ENCODE measurements at places on chromosomes 13 and 19.

DNA sequence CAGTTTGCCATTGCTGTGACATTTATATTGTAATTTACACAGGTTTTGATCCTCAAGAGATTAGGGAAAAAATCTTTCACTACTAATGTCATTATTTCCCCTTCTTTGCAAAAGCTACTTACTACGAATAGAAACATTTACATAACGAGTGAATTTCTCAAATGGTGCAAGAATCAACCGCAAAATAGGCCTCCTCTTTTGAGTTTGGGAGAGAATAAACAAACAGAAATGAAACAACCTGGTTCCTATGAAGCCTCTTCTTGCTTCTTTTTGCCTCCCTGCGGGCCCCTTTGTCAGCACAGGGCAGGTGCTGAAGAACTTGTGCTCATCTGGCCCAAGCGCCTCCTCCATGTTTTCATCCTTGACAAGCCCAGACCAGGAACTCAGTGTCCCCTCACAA is 10.1 kb upstream of the GJA3 start:
- DNase-seq: no peak

GRCh38 chr19:34244611-34245299 is 9.6 kb upstream of the GARRE1 start:
- DNase-seq: no peak

DNA sequence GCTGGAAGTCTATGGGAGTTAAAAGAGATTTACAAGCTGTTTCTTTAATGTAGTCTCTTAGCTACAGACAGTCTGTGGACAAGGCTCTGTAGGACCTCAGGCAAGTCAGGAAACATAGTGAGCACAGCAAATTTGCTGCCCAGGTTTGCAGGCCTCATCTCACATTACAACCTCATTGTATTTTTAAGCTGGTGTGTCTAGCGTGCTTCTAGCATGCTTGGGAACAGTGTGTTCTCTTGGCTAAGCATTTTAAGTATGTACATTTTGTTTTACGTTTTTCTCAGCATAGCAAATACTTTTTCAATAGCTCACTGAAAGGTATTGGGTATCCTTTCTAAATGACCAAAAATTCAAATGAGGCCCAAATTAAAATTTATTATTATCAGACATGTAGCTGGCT is 113.2 kb downstream of the STARD13 start:
- no peak for DNase-seq

- DNase-seq: peak; percentile 96
These were observed 1.4 kb upstream of the BCL3 start for GRCh38 chr19:44746946-44747738.

DNA sequence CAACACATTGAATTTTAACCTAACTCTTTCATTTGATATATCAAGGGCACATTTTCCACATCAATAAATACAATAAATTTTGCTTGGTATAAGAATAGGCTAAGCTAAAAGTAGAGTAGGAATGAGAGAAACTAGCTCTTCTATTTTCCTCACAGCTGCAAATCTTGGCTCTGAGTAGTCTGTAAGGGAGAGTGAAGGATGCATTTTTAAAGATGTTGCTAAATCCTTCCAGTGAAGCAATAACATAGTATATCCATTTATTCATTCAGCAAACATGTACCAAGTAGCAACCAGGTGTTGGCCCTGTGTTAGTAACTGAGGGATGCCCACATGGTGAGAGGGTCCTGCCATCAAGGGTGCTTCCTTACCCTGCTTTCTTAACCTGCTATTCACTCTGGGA is 799.9 kb downstream of the PCDH9 start:
- DNase-seq: no peak
